Left lung (tissue), 14 donors: ENCODE measurements at places on chromosomes 6 and 20. TPM values are rescaled to one million over a fixed set of nuclear protein-coding genes. Genes with fewer than 3 reads are reported as not detected.

Gene DST
- total RNA-seq: 290 TPM

Gene KCNS1
- total RNA-seq: 0.97 TPM

Gene MEP1A
- not detected for total RNA-seq

Gene LHFPL5
- not detected for total RNA-seq

Gene FERMT1
- total RNA-seq: 7.2 TPM

Gene ZBP1
- 1.0 TPM for total RNA-seq

Gene NTSR1
- total RNA-seq: 3.5 TPM

Gene HSPA1L
- 1.2 TPM for total RNA-seq

Gene VWA7
- total RNA-seq: 4.6 TPM

Gene CST8
- not detected for total RNA-seq

Gene DLK2
- 0.93 TPM for total RNA-seq

Gene HLA-DOB
- total RNA-seq: 1.5 TPM

Gene TCF21
- 41.6 TPM for total RNA-seq

Gene GGTLC1
- 22.4 TPM for total RNA-seq

Gene WTAP
- 104 TPM for total RNA-seq
